Sigmoid colon (tissue), 7 donors: ENCODE measurements at places on chromosomes 16 and 17. TPM values are rescaled to one million over a fixed set of nuclear protein-coding genes. Genes with fewer than 3 reads are reported as not detected.

SOX15 gene
- not detected for polyA plus RNA-seq

SMIM5 gene
- 29.6 TPM for polyA plus RNA-seq

HAS3 gene
- polyA plus RNA-seq: 5.8 TPM

TNFRSF12A gene
- 6.6 TPM for polyA plus RNA-seq

STX1B gene
- 0.60 TPM for polyA plus RNA-seq

MINK1 gene
- polyA plus RNA-seq: 117 TPM

SNX20 gene
- 9.3 TPM for polyA plus RNA-seq

UTS2R gene
- polyA plus RNA-seq: not detected

DNAH9 gene
- polyA plus RNA-seq: 3.0 TPM

MYCBPAP gene
- polyA plus RNA-seq: 2.1 TPM

RAB37 gene
- 16.9 TPM for polyA plus RNA-seq

RBBP6 gene
- polyA plus RNA-seq: 23.7 TPM

C1QL1 gene
- 1.4 TPM for polyA plus RNA-seq

KIF2B gene
- polyA plus RNA-seq: not detected

KRT16 gene
- 0.09 TPM for polyA plus RNA-seq

TMC8 gene
- 1.8 TPM for polyA plus RNA-seq

CNGB1 gene
- polyA plus RNA-seq: 0.70 TPM

TK2 gene
- polyA plus RNA-seq: 15.0 TPM

KCNJ16 gene
- 0.07 TPM for polyA plus RNA-seq

HBZ gene
- not detected for polyA plus RNA-seq

PYY gene
- 63.1 TPM for polyA plus RNA-seq

NACA2 gene
- polyA plus RNA-seq: not detected

CIITA gene
- polyA plus RNA-seq: 2.4 TPM

ITGA2B gene
- polyA plus RNA-seq: not detected

TBC1D24 gene
- 6.5 TPM for polyA plus RNA-seq

HID1 gene
- polyA plus RNA-seq: 34.8 TPM

ALKBH5 gene
- polyA plus RNA-seq: 36.6 TPM

TEX19 gene
- polyA plus RNA-seq: 0.04 TPM

HAGHL gene
- polyA plus RNA-seq: 0.92 TPM

KRTAP4-6 gene
- polyA plus RNA-seq: not detected

CRYBA1 gene
- not detected for polyA plus RNA-seq

TRAPPC1 gene
- 170 TPM for polyA plus RNA-seq

DHX8 gene
- 12.0 TPM for polyA plus RNA-seq

NPIPA3 gene
- polyA plus RNA-seq: not detected

DNAAF8 gene
- 0.60 TPM for polyA plus RNA-seq

KRT27 gene
- not detected for polyA plus RNA-seq

OR4D1 gene
- 0.07 TPM for polyA plus RNA-seq

HP gene
- 0.92 TPM for polyA plus RNA-seq

SLC13A2 gene
- 8.4 TPM for polyA plus RNA-seq

P2RX5 gene
- 55.3 TPM for polyA plus RNA-seq

MYO15B gene
- polyA plus RNA-seq: 250 TPM

KIAA0753 gene
- 3.9 TPM for polyA plus RNA-seq

ZFP3 gene
- polyA plus RNA-seq: 2.4 TPM

WNK4 gene
- 14.0 TPM for polyA plus RNA-seq

NLRC3 gene
- polyA plus RNA-seq: 7.0 TPM

RAB11FIP3 gene
- 13.2 TPM for polyA plus RNA-seq

GRAPL gene
- polyA plus RNA-seq: 14.8 TPM

NF1 gene
- 10.6 TPM for polyA plus RNA-seq

MEOX1 gene
- polyA plus RNA-seq: 0.60 TPM

ITGB3 gene
- polyA plus RNA-seq: 0.69 TPM

LRRC37A gene
- 1.7 TPM for polyA plus RNA-seq

KRTAP9-8 gene
- polyA plus RNA-seq: not detected

LRRC36 gene
- polyA plus RNA-seq: not detected

TBX21 gene
- polyA plus RNA-seq: under 0.01 TPM
